H54 (cell line): ENCODE measurements at places on chromosomes 2 and 18.

- no peak for DNase-seq
These were observed 14.4 kb upstream of the STAT4 start for GRCh38 chr2:191165176-191165643.

DNA sequence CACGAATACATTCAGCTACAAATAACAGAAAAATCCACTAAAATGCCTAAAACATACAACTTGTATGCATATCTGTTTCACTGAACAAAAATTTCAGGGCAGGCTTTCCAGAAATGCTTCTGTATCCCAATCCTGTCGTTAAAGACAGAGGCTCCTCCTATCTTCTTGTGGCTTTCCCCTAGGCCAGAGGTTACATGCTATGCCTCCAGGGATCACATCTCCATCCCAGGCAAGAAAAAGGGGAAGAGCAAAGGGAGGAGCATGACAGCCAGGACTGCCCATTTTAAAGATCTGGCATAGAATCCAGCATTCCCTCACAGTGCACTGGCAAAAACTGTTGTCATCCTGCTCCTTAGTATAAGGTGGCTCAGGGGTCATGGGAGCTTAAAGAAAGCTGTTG, 268.7 kb upstream of the SETBP1 start:
- no peak for DNase-seq

GRCh38 chr2:215764441-215765048, 248.8 kb downstream of the MREG start:
- DNase-seq: no peak

- DNase-seq: no peak
These were observed 120.4 kb downstream of the ZNF516 start for GRCh38 chr18:76374330-76375281.

GRCh38 chr2:8571301-8571791, 110.5 kb upstream of the ID2 start:
- DNase-seq: no peak

DNA sequence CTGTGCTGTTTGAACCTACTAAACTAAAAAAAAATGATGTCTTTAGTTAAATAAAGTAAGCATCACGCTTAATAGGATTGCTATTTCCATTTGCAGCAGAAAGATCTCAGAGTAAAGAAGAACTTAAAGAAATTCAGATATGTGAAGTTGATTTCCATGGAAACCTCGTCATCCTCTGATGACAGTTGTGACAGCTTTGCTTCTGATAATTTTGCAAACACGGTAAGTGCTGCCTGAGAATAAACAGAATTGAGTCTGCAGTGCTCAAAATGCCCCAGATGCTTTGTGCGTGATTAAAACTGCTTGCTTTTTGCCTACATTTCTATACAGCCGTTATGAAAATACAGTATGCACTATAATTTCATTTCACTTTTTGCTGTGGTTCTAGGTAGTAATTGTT, 3.9 kb downstream of the CDCA7 start:
- DNase-seq: no peak

GRCh38 chr2:223822818-223823217, 14.6 kb downstream of the AP1S3 start:
- no peak for DNase-seq

DNA sequence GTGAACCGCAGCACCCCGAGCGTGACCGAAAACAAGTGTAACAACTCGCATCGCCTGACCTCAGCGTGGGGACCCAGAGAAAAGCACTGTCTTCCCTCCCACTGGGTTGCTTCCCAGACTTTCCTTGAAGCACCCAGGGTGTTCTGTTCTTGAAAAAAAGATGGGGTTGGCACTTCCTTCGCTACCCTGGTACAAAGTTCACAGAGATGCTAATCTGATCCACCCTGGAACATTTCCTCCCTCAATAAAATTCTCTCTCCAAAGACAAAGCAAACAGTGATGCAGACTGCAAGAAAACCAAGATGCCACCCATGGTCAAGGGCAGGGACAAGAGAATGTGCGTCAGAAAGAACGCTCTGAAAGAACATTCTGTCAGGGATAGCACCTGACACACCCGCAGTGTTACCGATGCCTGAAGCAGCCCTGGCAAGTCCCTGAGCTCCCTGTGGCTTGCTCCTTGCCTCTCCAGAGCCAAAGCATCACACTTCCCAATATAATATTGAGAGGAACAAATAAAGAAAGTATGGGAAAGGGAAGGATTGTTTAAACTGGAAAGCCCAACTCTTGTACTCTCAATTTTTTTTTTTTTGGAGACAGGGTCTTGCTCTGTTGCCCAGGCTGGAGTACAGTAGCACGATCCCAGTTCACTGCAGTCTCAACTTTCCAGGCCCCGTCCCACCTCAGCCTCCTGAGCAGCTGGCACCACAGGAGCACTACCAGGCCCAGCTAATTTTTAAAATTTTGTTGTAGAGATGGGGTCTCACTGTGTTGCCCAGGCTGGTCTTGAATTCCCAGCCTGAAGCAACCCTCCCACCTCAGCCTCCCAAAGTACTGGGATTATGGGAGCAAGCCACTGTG, 70.7 kb downstream of the TBC1D8 start:
- no peak for DNase-seq

DNA sequence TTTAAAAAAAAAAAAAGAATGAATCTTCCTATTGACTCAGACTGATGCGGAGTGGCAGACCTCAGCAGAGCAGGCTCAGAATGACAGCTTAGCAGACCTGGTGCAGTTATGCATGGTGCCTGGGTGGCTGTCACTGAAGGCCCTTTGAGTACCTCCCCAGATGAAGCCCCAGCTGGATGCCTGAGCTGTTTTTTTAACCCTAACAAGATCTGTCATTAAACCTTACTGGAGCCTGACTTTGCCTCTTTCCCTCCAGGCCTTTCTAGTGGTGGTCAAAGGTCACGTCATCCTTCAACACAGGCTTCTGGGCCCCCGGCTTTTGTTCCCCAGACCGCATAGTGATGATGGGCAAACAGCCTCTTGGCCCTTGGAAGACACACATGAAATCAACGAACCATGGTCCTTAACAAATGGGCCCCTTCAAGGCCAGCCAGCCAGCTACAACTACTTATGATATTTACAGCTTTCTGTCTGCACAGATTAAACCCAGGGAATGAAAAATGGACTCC, 138.3 kb upstream of the CYP1B1 start:
- no peak for DNase-seq

DNA sequence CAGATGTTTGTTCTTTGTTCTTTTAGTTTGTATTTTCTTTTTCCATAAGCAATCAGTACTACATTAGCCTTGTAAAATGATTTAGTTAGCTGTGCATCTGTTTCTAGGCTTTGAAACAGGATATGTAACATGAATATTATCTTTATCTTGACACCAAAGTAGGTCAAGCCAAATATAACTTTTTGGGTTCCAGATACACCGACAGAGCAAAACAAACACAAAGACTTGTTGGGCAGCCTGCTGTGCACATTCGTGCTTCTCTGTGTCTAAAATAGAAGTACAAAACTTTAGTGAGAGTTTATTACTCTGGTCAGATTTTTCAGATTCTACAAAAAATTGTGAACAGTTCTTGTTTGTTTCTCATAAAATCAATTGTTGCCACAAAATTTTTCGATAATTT, 1059.3 kb upstream of the GYPC start:
- DNase-seq: no peak

DNA sequence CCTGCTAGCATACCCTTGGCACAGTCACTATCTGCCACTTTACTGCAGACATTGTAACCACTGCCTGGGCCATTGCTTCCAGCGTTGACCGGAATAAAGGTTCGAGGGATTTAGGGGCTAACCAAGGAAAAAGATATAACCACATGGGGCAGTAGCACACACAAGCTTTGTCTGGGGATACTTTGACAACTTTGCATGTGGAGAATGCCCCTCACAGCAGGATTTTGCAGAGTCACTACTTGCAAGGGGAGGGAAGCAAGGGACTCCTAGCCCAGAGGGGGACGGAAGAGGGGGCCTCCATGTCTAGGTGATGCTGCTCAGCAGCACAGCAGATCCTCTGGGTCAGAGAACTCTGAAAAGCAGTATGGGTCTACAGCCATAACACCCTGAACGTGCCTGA, 138.7 kb downstream of the SPP2 start:
- DNase-seq: no peak

- DNase-seq: no peak
These were observed 4.3 kb upstream of the CAVIN2 start for GRCh38 chr2:191851158-191851557.
